NCI-H2081 treated with DMSO at 0.1 percent for 48 hours (cell line): ENCODE measurements at places on chromosomes 1 and 21.

DNA sequence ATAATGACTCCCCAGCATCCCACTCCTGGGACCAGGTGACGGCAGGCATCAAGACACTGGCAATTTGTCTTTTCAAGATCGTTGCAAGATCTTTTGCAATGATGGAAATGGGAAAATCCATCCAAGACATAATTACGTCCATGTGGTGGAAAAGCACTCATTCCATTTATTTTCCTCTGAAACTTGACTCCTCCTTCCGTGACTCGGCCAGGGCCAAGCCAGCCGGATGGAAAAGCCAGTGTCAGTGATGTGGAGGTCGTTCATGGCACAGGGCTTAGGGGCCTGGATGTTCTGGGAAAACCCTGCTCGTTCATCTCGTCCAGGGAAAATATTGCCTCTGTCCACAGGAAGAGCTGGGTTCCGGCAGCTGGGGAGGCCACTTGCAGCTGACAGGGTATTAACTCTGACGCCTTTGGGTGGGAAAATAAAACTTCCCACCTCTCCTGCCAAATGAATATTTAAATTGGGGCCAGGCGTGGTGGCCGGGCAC lies 46.2 kb downstream of the C1orf198 start:
- DNase-seq, result no peak

GRCh38 chr1:84912726-84913554 lies 19.9 kb upstream of the LPAR3 start:
- no peak for DNase-seq

- DNase-seq, result no peak
Observed at GRCh38 chr1:215484171-215484939, 82.7 kb upstream of the KCTD3 start.

DNA sequence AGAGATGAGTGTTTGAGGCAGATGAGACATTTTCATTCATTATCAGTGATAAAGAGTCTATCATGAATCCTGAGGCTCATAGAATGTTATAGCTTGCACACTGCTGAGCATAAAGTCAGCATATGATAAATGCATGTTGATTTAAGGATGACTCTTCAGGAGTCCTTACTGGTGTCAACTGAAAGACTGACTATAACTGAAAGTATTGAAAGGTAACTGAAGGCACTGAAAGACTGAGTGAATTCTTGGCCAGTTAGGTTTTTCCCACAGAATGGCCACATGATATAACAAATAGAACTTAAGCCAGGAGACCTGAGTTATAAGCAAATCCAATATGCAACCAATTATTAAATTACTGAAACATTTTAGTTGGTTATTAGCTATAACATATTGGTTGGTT lies 69.0 kb upstream of the HSD17B7 start:
- no peak for DNase-seq

DNA sequence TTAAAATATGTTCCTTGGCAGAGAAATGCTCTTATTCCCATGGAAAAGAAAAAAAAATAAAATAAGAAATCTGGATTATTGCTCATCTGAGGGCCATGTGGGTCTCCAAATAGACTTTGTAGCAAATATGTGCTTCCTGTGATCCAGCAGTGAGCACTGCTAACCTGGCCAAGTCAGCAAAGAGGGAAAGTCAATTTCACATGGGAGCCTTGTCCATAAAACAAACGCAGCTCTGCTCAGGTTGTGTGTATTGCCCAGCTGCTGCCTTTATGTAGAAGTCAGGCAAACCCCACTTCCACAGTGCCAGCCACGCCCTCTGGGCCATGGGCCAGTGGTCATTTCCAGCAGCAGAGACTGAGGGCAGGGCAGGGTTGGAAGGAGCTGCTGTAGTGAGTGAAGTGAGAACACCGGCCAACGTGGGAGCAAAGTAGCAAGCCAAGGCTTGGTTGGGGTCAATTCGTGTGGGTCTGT lies 174.3 kb downstream of the LYPLAL1 start:
- no peak for DNase-seq

DNA sequence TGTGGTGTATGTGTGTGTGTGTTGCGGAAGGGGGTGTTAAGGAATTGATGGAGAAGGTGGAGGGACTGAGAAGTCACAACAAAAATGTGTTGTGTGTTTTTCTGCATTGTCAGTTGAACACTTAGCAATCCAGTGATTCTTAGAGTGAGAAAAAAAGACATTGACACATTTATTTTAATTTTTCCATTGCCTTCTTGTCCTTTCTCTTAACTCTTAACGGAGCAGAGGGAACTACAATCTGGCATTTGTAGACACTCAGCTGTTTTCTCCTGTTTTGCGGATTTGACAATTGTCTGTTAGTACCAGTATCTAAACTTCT lies 725 bp downstream of the C1orf53 start:
- DNase-seq, result no peak

DNA sequence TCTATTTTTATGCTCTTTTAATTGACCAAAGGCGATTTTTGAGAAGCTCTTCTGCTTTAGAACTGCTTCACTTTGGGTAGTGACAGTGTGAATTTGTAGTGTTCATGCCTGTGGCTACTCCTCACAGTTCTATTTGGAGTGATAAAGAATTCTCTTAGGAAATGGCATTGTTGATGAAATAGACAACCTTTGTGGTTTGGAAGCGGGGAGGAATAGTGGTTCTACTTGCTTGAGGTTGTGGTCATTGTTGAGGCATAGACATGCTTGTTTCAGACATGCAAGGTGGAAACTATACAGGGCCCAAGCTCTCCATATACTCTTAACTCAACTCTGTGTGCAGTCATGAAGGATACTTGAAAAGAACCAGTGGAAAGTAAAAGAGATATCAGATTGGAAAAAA lies 481.1 kb upstream of the NEGR1 start:
- no peak for DNase-seq

- DNase-seq, result no peak
Observed at GRCh38 chr1:214404571-214405213, 123.7 kb downstream of the SMYD2 start.

- DNase-seq, result no peak
Observed at GRCh38 chr1:24992124-24992760, 62.2 kb upstream of the RUNX3 start.

DNA sequence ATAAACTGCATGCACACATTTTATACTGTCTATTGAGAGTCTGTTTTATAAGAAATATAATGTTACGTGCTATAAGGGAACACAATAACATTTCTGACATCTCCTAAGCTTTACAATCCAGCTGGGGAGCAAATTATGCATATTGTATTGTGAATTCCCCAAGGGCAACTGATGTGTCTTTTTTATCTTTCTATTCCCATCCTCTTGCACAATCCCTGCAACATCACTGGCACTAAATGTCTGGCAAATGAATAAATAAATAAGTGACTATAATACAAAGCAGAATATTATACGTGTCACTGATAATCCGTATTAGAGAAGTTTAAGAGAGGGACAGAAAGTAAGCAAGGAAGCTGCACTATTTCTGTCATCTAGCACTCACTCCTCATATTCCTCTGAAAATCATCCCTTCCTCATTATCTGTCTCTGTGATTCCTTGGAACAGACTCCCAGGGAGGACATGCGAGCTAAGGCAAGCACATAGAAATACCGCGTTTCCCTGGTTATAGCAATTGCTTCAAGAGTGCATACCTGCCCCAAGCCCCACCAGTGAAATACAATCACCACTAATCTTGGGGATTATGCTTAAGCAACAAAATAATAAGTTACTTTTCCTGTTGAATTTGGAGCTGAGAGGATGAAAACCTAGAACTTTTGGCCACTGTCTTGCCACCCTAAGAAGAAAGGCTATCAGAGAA lies 205.4 kb downstream of the SMYD3 start:
- DNase-seq, result no peak

GRCh38 chr1:190312763-190313162 lies 164.9 kb downstream of the BRINP3 start:
- DNase-seq, result no peak

DNA sequence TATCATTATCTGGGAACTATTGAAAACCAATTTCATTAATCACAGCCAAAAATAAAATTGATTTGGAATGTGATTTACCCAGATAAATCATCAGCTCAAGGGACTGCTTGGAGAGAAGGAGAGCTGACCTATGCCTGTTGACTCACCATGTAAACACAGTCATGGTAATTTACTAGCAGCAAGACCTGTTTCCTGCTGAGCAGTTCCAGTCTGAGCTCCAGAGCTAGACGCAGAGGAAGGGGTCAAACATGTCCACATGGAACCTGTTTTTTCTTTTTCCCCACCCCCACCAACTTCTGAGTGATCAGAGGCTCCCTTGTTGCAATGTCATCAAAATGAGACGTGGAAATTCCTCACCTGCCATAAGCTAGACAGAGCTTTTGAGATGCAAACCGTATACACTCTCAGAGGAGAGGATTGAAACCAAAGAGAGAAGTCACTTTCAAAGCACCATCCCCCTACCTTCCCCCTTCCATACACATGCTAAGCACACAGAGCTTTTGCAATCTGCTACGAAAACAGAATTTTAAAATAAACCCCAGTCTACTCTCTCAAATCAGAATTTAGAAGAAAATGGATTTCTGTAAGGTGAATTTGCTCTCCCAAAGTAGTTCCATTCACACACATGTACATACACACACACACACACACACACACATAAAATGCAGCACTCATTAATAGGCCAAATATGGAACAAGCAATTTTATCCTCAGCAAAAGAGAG lies 55.9 kb upstream of the PTGFRN start:
- peak; percentile 29 for DNase-seq

DNA sequence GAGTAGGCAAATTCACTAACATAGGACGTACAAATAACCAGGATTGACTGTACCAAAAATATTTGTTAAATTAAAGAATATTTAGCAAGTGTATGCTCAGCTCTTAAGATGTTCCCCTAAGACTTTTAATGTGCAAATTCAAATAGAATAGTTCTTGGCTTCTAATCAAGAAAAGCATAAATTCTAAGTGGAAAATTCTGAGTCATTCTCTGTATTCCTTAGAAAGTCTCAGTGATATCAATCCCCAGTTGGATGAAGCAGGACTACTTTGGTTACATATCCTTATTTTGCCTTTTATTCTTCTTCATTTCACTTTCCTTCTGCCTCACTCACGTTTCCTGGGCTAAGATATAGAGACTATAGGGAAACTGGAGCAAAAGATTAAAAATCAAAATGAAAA lies 130.2 kb downstream of the IFI44 start:
- no peak for DNase-seq

DNA sequence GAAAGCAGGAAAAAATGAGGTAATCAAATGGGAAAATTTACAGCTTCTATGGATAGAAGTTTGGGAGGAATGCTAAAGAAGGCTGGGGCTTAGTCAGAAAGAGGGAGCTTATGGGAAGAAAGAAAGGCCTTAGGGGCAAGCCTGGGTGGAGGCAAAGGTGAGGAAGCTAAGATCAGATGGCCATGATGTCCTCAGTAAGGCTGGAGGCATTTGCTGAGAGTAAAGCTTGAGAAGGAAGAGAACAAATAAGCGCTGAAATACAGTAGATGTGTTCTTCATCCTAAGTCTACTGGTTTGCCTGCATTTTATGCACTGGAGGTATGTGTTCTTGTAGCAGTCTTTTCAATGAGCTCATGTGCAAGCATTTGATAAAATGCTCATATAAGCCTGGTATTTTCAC lies 355.4 kb downstream of the BRINP2 start:
- no peak for DNase-seq

GRCh38 chr1:227747948-227748495 lies 12.8 kb downstream of the SNAP47 start:
- DNase-seq, result no peak

DNA sequence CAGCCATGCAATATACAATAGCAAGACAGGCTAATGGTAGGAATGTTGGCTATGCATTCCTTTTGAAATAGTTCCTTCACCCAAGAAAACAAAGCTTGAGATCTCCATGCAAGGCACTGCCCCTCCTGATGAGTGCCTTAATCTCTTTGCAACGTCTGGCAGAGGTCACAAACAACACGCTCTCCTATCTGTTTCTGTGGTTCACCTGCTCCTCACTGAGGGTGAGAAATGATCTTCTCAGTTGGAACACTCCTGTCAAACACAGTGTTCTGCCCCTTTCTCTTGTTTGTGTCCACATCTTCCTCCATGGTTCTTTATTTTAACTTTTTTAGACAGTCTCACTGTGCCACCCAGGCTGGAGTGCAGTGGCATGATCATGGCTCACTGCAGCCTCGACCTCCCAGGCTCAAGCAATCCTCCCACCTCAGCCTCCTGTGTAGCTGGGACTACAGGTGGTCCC lies 21.2 kb upstream of the XPR1 start:
- DNase-seq, result no peak

- DNase-seq, result no peak
Observed at GRCh38 chr1:178682429-178682828, 42.6 kb upstream of the RALGPS2 start.

DNA sequence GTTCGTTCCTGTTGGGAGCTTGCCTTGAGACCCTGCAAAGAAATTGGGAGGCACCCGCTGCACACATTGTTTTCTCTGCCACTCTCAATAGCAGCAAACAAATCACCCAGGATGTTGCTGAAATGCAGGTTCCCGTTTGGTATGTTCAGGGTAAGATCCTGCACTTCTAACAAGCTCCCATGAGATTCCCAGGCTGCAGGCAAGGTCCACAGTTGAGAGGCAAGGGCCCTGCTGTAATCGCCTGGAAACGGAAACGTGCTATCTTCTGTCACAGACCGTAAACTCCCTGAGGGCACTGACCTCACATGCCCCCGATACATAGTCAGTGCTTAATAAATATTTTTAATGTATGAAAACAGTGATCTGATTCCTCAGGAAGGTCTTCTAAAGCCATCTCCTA lies 37.8 kb downstream of the XCL1 start:
- no peak for DNase-seq

- no peak for DNase-seq
Observed at GRCh38 chr21:41367301-41367944, 5.6 kb downstream of the MX2 start.

DNA sequence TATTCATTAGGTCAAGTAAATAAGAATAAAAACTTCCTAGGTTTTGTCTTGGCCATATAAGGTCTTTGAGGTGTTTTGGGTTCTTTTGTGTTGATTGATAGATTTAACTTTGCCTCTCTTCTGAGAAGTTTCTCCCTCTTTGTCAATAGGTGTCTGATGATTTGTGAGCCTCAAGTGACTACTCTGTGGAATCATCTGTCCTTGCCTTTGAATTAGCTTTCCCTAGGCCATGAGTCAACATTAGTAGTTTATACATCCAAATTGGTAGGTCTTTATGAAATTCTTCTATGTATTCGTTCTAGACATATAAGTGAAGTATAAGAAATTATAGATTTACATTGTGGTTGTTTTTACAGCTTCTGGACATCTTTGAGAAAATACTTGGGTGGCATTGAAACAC lies 864.4 kb downstream of the USP25 start:
- DNase-seq, result no peak

DNA sequence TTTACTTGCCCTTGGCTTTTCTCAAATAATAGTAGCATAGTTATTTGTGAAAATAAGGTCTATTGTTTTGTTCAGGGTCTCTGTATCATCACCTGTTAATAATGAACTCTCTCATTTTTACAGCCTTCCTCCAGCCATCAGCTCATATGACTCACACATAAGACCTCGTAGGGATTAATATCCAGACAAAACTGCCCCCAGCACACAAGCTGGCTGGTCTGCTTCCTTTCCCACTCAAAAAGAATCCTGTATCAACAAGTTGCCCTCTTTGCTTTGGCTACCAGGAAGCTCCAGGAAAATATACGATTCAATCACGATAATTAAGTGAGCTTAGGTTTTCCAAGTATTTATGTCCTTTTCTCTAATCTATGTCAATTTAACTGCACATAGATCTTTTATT lies 119.2 kb downstream of the DMRTB1 start:
- DNase-seq, result no peak
